ENCODE measurements at places on chromosomes 4 and X.

DNA sequence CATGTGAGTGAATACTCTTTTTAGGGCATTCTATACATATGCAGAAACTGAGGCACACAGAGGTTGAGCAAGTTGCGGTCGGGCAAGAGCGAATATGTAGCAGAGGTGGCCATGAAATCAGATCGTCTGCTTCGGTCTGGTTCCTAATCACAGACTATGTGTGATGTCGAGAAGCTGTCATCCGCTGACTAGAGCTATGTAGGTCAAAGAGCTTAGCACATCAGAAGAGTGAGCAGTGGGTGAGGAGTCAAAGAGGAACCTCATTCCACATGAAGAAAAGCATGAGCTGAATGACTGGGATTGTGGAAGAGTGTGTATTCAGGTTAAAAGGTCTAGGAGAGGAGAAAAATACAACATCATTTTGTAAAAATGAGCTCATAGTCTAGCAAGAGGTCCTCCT lies 19.0 kb downstream of the GAB3 start:
- no peak for DNase-seq

DNA sequence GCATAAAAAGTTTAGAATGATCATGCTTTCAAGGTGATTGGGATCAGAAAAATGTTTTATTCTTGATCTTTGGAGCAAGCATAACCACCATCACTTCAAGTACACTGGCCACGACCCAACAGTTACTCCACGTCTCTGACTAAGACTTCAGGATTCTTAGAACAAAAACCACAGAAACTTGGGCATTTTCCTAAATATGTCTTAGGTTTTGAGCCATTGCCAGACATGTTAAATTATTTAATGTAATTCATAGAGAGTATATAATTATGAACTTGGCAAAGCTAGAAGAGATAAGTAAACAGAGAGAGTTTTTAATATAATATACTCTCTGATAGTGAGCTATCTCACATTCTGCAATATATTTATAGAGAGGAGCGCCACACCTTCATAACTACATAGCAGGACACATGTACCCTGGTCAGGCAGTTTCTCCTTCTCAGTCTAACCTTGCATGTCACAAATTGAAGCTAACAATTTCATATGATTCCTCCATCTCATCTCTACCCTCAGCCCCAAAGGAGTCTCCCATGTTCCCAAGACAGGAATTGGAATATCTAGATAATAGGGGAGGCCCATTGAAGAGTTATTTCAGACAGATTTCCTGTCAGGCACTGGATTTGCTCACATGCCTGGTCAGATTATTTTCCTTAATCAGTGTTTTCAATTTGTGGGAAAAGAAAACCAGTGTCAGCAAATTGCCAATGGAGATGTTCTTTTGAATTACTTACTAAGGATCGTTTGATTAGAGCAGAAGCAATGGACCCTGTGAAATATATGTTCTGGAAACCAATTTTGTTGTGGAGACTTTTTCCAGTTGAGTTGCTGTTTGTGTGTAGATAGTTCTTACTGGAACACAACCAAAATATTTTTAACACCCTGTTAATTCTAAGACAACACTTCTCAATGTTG lies 61.7 kb upstream of the GUCY1A1 start:
- DNase-seq: no peak

- no peak for DNase-seq
Measured at GRCh38 chr4:140808256-140808655, 52.1 kb upstream of the TBC1D9 start.

DNA sequence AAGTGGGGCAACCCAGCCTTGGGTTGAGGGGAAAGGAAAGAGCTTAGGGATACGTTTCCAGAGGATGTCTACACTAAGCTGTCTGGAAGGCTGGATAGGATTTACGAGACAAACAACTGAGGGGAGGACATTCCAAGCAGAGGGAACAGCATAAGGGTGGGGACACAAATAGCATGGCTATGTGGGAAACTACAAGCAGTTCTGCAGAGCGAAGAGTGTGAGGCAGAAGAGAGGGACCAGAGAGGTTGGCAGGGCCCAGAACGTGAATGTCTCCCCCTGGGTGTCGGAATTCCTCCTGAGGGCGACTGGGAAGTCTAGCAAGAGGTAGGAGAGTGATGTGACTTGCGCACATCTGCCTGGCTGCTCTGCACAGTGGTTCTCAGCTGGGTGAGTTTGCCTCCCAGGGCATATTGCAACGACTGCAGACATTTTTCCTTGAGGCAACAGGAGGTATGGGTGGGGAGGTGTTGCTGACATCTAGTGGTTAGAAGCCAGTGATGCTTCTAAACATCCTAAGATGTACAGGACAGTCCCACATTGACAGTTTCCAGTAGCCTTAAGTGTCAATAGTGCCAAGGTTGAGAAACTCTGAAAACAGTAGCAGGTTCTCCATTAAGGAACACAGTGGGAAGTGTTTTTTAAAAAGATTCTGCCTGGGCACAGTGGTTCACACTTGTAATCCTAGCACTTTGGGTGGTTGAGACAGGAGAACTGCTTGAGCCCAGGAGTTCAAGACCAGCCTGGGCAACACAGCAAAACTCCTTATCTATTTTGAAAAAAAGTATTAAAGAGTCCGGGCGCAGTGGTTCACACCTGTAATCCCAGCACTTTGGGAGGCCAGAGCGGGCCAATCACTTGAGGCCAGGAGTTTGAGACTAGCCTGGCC lies 9.2 kb downstream of the NDUFA1 start:
- DNase-seq: no peak

- DNase-seq: no peak
Measured at GRCh38 chr4:26713563-26714151, 129.8 kb downstream of the TBC1D19 start.

- no peak for DNase-seq
Measured at GRCh38 chr4:71163317-71163716, 169.9 kb downstream of the DCK start.

- DNase-seq: no peak
Measured at GRCh38 chr4:185576314-185576961, 41.1 kb upstream of the PDLIM3 start.

- DNase-seq: no peak
Measured at GRCh38 chrX:47273011-47273730, 40.4 kb downstream of the USP11 start.

- DNase-seq: no peak
Measured at GRCh38 chr4:10243856-10244255, 127.3 kb upstream of the WDR1 start.

- DNase-seq: no peak
Measured at GRCh38 chr4:18022572-18023050, 1.1 kb upstream of the LCORL start.

- no peak for DNase-seq
Measured at GRCh38 chr4:182847576-182848450, 69.4 kb downstream of the DCTD start.

DNA sequence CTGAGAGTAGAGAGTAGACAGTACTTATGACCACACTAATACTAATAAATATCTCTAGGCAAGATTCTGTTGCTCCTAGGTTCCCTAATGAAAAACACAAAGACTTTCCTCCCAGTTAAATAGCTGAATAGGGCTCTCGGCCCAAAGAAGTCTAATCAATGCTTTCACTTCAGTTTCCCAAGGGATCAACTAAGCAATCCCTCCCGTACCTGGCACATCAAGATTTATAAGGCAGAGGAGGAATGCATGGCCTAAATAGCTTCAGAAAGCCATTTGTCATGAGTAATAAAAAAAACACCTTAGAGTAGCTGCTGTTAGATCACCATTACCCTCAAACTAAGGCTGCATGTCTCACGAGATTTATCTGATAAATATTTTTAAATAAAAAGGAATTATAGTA lies 56.8 kb upstream of the EXOC1L start:
- no peak for DNase-seq

- DNase-seq: no peak
Measured at GRCh38 chrX:30961387-30962174, 72.5 kb upstream of the TAB3 start.

- no peak for DNase-seq
Measured at GRCh38 chrX:23334521-23334847, 165 bp upstream of the PTCHD1 start.

- peak; percentile 18 for DNase-seq
Measured at GRCh38 chr4:113760094-113760794, 1.3 kb downstream of the CAMK2D start.

- DNase-seq: no peak
Measured at GRCh38 chr4:111937368-111937767, 207.9 kb upstream of the FAM241A start.

GRCh38 chr4:68494688-68495087 lies 47.4 kb downstream of the TMPRSS11E start:
- DNase-seq: no peak

- no peak for DNase-seq
Measured at GRCh38 chrX:9724711-9725110, 40.9 kb downstream of the GPR143 start.

- DNase-seq: no peak
Measured at GRCh38 chrX:23779025-23779424, 3.9 kb upstream of the SAT1 start.

- DNase-seq: no peak
Measured at GRCh38 chr4:5753766-5754528, 42.9 kb downstream of the EVC start.

DNA sequence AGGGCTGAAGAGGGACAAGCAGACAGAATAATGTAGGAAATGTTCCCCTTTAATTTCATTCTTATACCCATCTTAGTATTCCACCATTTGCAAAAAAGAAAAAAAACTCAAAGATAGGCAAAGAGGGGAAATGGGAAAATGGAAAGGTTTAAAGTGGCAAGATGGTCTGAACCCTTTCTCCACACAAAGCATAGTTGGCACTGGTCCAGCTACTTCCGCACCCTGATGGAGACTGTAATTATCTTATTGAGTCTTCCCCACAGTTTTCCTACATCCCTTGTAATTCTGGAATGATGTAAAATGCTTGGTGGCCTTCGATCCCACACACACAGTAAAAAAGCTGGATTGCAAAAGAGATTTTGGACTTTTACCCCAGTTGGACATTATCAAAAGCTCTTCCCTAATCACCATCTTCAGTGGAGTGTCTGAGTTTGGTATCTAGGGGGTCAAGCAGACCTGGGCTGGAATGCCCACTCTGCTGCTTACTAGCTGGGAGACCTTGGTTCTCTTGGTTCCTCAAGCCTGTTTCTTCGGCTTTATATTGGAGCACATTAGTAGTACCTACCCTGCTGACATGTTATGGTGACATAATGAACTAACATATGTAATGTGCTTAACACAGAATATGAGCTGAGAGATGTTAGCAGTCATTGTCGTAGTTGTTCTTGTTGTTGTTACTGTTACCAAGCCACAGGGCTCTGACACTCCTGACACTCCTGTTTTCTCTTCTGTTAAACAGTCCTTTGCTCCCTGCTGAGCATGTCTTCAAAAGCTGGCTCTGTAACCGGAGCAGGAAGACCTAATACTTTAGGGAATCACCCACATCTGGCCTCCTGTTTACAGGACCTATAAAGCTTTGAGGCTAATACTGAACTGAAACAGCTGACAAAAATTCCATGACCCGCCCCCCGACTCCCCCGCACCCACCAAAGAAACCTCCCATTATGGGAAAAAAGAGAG lies 4.7 kb downstream of the SRPX2 start:
- DNase-seq: no peak

GRCh38 chr4:63607169-63607872 lies 801.9 kb downstream of the TECRL start:
- no peak for DNase-seq

DNA sequence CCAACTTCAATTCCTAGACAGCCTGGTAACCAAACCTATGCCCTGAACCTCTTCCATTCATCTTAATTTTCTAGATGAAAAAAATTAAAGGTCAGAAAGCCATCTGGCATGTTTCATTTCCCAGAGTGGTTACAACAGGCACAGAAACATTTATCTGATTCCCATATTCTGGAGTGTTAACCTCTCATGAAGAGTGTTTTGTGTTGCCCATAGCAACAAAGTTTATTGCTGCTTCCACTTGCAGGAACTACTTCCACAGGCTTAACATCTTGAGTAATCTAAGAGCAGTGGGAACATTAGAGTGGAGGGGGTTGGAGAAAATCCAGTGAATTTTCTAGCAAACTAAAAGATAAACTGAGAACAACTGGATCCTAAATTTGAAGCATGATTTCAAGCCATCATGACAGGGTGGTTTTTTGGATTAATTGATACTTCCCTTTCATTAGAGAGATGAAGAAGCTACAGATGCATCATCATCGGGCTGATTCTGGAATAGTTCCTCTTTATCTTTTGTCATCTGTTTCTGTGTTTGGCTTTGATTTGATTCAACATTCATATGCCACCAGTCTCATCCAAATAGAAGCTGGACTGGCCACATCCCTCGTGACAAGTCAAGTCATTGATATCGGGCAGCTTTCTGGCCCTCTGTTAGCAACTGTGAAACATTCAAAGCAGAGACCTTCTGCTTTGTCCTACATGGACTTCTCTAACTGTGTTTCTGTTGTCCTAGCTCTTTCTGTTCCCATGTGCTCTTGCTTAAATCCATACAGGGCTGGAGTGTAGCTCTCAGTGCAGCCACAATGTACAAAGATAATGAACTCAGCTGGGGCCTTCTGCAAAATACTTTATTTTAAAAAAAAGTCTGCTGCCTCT lies 167.3 kb downstream of the MID1IP1 start:
- DNase-seq: no peak

GRCh38 chr4:41146716-41147506 lies 67.4 kb downstream of the APBB2 start:
- DNase-seq: no peak

GRCh38 chrX:136764206-136764605 lies 16.5 kb downstream of the ARHGEF6 start:
- DNase-seq: no peak

- no peak for DNase-seq
Measured at GRCh38 chr4:139802931-139803330, 137.3 kb downstream of the MGST2 start.

- no peak for DNase-seq
Measured at GRCh38 chrX:37812110-37812509, 32.3 kb downstream of the CYBB start.

GRCh38 chrX:1502241-1502640 lies 34.7 kb downstream of the P2RY8 start:
- no peak for DNase-seq

- DNase-seq: peak; percentile 17
Measured at GRCh38 chr4:80362578-80363181, 27.1 kb downstream of the CFAP299 start.

DNA sequence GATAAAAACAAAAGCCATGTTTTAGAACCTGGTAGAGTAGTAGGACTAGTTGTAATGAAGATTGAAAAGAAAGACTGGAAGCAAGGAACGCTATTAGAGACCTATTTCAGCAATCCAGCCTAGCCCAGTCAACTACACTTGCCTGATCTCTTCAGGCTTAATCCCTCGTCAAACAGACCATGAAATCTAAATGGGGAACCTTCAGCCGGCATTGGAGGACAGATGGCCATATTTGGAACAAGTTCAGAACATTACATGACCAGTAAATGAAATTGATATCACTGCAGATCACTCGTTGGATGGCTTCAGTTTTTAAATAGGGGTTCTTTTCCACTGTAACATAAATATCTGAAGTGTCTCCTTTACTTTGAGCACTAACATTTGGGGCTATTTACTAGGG lies 84.8 kb upstream of the WDR44 start:
- no peak for DNase-seq

Data from stimulated activated CD4-positive, alpha-beta T cell treated with anti-CD3 and anti-CD28 coated beads, TNF-alpha, amount 100 ng/mL, for 24 hours (primary cell).